Breast epithelium (tissue), 4 donors: ENCODE measurements at places on chromosomes 2 and 18. TPM values are rescaled to one million over a fixed set of nuclear protein-coding genes. Genes with fewer than 3 reads are reported as not detected.

GRCh38 chr2:168929031-168929430 is 27.9 kb downstream of the G6PC2 start:
- no peak for DNase-seq
- H3K4me3 ChIP-seq = no peak overlapping the region
- H3K36me3 ChIP-seq = no peaks in the 10 kb centered on the region
- no peak overlapping the region for H3K27ac ChIP-seq

GRCh38 chr2:85376291-85377065 is 21.9 kb downstream of the ELMOD3 start:
- no peak overlapping the region for H3K4me3 ChIP-seq
- no peaks in the 10 kb centered on the region for H3K4me1 ChIP-seq
- no peak overlapping the region for H3K27ac ChIP-seq
- no peaks in the 10 kb centered on the region for H3K27me3 ChIP-seq
- no peaks in the 10 kb centered on the region for H3K36me3 ChIP-seq

DNA sequence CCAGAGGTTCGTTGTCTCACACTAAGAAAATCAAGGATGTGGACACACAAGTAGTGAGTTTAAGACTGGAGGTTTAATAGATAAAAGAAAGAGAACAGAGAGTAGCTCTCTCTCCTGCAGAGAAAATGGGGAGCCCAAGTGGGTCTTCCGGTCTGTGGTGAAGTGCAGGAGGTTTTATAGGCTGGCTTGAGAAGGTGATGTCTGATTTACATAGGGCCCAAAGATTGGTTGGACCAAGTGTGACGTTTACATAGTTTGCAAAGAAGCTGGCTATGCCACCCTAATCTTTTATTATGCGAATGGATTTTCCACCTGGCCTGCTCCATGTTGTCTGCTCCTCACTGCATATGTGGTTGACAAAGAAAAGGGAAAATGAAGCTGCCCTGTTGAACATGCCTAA is 430.4 kb upstream of the TRIB2 start:
- no peaks in the 10 kb centered on the region for H3K36me3 ChIP-seq
- H3K4me3 ChIP-seq = no peak overlapping the region
- no peaks in the 10 kb centered on the region for H3K4me1 ChIP-seq
- H3K27me3 ChIP-seq = no peaks in the 10 kb centered on the region
- no peak overlapping the region for H3K27ac ChIP-seq

The MC5R gene
- not detected for total RNA-seq

The TNFAIP6 gene
- 12.5 TPM for total RNA-seq
